Effector memory CD8-positive, alpha-beta T cell (primary cell): ENCODE measurements at places on chromosomes 4 and X.

GRCh38 chr4:150012851-150013360, 65.3 kb upstream of the DCLK2 start:
- no peak for DNase-seq

DNA sequence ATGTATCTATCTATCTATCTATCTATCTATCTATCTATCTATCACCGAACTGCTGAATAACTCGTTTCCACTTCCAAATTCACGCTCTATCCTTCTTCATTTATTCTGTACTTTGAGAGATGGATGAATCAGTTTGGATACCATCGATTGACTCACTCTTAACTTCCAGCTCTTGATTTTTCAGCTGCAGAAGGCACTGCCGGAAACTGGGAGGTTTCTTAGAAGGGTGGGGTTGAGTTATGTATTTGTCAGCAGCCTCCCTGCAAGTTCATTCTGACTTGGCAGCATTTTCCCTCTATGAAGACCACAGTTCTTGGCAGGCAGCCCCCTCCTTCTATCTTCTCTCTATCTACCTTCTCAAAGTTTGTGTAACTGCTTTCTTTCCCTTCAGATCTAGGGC, 112.0 kb upstream of the MAGEB18 start:
- no peak for DNase-seq

DNA sequence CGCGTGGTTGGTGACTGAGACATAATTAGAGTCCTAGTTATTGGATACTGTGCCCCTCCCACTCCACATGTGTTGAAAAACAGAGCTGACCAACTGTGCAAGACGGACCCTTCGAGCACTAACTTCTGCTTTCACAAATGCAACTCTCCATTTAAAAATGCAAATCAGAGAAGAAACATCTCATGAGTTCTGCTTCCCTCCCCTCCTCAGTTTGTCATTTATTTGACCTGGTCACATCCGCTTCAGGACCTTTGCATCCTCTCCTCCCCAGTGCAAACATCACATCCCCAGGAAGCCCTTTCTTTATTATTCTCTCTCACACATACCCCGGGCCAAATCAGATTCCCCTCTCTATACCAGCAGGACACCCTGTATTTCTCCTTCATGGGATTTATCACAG, 38.1 kb upstream of the NOCT start:
- DNase-seq: no peak

DNA sequence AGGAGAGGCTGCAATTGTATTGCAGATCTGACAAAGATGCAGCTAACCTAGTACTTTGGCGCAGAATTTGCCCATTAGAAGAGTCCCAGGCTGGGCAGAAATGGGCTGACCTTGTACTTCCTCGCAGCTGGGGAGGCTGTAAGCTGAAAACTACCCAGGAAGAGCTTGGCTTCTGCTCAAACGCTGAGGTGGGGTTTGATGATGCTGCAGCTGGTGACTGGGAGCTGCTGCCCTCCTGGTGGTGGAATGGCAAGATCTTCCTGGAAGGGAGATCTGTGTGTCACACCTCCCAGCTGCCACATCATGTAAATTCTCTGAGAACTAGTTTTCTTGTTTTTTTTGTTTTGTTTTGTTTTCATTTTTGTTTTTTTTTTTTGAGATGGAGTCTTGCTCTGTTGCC, 17.4 kb downstream of the CCNG2 start:
- DNase-seq: no peak

GRCh38 chr4:98620087-98620784, 38.2 kb downstream of the TSPAN5 start:
- no peak for DNase-seq

DNA sequence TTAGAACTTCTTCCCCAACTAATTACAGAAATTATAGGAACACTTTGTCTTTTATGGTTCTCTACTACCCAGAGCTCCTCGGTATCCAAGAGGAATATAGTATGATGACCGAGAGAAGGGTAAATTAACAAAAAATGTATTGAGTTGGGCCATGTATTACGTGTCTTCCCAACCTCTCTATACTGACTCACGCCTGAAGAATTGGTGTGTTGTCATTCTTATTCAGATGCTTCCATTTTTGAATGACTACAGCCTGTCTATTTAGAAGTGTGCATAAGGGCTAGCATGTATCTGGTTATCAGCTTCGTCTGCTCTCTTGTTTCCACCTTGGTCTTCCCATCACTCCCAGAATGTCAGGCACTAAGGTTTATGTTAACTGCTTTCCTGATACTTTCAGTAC, 24.5 kb upstream of the SCD5 start:
- no peak for DNase-seq

DNA sequence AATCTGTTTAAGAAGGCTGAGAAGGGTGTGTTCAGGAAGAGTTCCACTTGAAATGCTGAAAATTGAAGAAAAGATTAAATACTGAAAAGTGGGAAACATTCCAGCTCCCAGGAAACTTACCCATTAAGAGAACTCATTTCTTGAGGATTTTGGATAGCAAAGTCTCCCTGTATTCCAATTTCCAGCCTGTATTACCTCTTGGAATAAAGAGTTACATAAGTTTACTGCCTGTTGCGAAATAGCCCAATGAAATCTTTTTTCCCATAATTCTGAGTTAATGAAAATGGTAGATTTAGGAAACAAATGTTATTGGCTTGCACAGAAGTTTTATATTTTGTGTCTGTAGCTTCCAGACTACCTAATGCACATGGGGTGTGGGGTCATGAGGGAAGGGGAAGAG, 12.0 kb downstream of the NHSL2 start:
- DNase-seq: no peak

- no peak for DNase-seq
These were observed 185.5 kb upstream of the PITX2 start for GRCh38 chr4:110808351-110808878.

- no peak for DNase-seq
These were observed 65.3 kb downstream of the LCORL start for GRCh38 chr4:17956245-17956644.

- no peak for DNase-seq
These were observed 11.5 kb upstream of the GABRE start for GRCh38 chrX:151985955-151986354.

DNA sequence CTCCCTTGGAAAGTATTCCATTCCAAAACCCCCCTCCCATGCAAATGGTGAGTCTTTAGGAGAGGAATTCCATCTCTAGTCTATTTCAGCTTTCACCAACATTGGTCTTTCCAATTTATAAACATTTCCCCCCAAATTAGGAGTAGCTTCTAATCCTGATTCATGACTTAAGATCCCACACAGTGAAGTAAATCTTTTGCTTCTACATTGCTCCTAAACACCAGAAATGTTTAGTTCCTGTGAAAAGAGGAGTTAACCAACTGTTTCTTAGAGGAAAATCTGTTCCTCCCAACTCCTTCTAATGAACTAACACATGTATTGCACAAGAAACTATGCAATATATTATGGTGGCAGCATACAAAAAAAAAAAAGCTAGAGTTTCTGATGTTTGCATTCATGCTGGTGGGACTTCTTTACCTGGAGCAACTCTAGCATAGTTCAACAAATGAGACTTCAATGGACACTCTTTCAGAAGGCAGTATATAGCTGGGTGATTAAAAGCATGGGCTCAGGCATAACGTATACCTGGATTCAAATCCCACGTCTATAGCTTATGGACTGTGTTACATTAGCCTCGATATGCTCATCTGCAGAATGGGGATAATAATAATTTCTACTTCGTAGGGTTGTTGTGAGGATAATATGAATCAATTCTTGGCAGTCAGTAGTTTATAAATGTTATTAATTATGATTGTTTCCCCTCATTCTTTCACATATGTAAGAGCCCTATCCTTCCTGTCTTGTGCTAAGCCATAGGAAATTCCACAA, 131.6 kb upstream of the TMEM164 start:
- DNase-seq: no peak

GRCh38 chr4:153787061-153787560, 1.8 kb downstream of the SFRP2 start:
- no peak for DNase-seq

- DNase-seq: no peak
These were observed 131.2 kb downstream of the FRMPD4 start for GRCh38 chrX:12269484-12269883.

GRCh38 chr4:14225688-14226207, 598.2 kb upstream of the BOD1L1 start:
- DNase-seq: no peak

DNA sequence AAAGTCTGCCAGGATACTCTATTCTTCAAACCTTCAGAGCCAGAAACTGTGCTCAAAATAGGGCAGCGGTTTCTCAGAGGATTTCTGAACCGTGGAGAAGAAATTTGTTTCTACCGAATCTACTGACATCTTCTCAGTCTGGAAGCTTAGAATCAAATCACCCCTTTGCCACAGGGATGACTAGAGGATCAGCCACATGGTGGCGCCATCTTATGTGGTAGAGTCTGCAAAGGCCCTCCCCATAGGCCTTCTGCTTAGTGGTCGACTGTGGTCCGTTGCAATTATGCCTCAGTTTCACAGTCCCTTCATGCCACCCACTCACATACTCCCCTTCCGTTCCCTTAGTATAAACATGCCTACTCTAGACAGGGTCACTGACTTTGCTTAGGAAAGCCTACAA, 680.7 kb upstream of the SPANXN1 start:
- no peak for DNase-seq

- no peak for DNase-seq
These were observed 58.2 kb downstream of the ARSJ start for GRCh38 chr4:113921089-113921794.

DNA sequence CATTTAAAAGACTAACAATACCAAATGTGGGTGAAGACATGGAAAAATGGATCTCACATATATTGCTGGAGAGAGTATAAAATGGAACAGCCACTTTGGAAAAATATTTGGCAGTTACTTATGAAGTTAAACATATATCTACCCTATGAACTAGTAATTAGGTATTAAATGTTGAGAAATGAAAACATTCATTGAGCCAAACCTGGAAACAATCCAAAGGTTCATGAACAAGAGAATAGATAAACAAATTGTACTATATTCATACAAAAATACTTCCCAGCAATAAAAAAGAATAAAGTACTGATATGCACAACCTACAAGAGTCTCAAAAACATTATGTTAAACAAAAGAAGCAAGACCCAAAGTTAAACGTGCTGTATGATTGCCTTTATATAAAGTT, 4.0 kb upstream of the EGF start:
- no peak for DNase-seq

DNA sequence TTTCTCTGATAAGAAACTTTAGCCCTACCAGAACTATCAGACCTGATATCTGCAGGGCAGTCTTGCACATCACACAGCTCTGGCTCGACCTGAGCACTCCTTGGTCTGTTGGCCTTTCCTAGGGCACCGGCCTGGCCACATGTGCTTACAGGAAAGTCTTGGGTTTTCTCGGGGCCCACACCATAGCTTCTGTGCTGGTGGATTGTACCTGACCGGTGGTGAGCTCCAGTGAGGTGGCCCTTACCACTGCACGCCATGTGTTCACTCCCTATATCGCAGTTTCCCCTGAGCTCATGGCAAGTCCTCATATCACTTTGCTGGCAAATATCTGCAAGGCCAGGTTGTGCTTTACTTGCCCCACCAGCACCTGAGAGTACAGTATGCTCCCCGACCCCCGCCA, 2637.4 kb downstream of the ARAP2 start:
- DNase-seq: no peak

DNA sequence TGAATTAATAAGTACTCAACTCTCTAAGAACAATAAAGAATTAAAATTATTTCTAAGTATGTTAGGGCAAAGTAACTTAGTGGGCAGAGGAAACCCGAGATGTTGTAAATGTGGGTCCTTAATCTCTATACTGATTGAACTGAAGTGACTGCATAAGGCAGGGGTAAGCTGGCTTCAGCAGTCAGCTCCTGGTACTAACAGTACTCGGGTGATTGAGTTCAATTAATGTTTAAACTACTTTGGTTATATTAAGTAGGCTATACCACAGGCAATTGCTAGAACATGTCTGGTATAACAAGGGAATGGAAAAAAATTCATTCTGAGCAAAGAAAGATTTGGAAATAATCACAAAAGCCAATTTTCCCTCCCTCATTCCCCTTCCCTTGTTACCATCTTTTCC, 90.7 kb downstream of the LNX1 start:
- DNase-seq: no peak

DNA sequence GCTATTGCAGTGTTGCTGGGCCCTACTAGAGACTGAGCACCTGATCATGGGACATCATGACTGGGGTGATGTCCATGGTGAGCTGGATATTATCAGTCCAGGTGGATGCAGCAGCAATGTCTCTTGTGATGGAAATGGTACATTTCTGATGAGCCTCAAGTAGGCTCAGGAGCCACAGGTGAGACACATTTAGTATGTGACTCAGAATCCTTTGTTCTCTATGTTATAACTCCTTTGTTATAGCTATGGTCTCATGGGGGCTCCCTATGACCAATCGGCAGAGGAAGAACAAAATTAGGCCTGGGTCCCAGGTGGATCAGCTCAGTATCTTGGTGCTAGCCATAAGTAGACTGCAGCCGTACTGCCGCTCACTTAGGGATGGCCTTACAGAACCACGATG, 107.9 kb upstream of the FAT1 start:
- no peak for DNase-seq

DNA sequence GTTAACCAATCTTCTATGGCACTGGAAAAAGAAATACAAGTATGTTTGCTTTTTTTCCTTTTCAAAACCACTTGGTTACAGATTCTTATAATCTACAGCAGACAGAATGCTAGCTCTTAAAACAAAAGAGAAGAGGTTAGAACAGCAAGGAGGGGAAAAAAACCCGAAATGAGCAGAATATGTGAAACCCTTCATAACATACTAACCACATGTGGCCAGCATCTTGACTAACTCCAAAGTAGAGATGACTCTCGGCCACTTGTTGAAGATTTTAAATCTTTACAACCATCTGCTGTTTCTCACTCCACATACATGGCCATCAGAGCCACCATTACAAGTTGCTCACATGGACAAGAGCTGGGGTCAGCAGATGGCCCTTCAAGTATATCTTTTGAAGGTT, 100.3 kb downstream of the PAPSS1 start:
- DNase-seq: no peak

- no peak for DNase-seq
These were observed 694.6 kb upstream of the AGA start for GRCh38 chr4:178136736-178137345.

DNA sequence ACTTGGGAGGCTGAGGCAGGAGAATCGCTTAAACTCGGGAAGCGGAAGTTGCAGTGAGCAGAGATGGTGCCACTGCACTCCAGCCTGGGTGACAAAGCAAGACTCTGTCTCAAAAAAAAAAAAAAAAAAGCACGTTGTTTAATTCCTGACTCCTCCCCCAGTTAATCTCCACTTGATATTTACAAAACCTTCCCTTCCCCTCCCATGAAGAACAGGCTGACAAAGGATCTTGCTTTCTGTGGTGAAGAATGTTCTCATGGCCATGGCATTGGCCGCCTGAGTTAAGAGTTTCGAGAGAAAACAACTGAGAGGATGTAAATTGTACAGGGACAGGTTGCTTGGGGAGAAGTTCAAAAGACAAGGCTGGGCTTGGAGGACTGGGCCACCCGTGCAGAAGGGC, 168.2 kb upstream of the BCOR start:
- no peak for DNase-seq

- no peak for DNase-seq
These were observed 54.5 kb downstream of the FBXO8 start for GRCh38 chr4:174228988-174229387.
